ENCODE measurements at places on chromosomes 12 and 14.

DNA sequence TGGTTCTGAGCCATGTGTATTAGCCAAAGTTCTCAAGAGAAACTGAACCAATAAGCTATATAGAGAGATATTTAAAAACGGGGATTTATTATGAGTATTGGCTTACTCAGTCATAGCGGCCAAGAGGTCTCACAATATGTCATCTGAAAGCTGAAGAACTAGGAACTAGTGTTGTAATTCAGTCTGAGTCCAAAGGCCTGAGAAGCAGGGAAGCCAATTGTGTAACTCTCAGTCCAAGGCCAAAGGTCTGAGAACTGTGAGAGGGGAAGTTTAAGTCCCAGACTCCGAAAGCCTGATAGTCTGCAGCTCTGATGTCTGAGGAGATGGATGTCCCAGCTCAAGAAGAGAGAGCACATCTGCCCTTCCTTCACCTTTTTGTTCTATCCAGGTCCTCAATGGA, 344.8 kb upstream of the USP15 start:
- no peak for DNase-seq

DNA sequence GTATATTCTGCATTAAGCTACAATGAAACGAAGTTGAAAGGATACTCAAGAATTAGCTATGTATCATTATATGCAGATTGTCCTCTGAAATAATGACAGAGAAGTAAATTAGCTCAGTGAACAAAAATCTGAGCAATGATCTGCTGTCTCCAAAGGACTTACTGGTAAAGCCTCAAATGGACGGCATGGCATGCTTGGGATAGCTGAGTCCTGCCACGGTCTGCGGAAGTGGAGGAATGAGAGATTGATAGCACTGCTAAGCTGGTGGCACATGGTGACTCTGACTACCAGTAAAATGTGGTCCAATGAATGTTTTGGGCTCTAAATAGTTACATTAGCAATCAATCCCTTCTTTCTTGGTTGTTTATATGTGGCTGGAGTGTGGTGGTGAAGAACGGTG, 3.7 kb upstream of the DENND5B start:
- no peak for DNase-seq

DNA sequence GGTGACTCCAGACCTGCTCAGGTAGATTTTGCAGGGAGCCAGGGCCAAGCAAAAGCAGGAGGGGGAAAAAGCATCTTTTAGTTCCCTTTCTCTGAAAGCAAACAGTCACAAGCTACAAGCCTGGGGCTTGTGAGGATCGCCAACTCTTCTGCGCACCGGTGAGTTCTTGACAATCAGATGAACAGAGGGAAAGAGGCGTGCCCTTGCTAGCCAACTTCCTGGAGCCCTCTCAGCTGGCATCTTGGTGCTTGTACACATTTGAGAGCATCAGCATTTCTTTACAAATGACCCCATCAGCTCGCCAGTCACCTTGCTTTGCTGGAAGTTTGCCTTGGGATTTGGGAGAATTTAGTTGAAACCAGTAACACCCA, 55.5 kb downstream of the ZNF664 start:
- no peak for DNase-seq

DNA sequence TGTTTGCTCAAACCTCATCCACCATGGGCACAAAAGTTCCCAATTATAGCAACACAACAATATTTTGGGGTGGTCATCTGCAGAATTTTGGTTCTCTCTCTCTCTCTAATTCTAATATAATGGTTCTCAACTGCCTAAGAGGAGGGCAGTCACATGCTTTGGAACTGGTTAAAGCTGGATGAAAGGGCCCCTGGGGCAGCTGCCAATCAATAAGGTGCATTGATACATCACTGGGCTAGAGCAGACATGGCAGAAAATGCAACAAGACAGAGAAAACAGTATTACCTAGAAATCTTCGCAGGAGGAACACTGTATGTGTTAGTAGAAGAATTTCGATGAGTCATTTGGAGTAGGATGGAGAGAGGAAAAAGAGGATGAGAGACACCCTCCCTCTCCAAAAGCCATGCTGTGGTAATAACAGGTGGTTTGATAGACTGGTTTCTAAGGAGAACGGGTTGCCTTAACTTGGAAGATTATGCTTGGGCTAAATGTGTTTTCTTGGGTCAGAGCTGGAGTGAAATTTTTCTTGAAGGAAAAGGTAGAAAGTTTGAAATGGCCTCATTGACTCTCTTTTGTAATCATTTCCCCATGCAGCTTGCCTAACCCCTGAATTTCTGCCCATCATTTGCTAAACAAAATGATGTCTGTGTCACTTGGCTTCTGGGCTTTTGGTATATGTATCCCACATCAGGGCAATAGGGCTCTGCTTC, 67.1 kb upstream of the HIF1A start:
- no peak for DNase-seq

DNA sequence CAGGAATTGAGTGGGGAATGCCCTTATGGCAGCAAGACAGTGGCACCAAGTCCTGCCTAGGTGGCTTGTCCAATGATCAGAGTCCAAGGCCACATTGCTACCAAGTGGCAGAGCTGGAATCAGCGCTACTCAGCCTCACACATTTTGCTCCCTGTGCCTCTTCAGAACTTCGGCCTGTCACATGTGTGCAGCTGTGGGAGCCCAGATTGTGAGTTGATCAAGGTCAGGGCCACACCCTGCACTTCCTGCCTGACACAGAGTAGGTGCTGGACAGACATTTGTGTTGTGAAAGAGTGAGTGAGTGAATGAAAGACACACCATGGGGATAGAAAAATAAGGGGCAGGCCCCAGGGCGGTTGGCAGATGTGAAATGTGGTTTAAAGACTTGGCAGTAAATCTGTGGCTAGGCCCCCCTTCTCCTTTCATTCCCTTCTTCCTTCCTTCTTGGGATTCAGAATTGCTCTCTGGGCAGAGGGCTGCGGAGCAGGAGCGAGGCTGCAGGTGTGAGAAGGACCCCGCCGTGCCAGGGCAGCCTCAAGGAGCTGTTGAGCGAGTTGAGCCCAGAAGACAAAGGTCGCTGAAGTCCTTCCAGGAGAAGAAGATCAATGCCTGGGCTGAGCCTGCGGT, 83.5 kb downstream of the SLC25A47 start:
- DNase-seq = no peak
